DMS 273 treated with DMSO at 0.1 percent for 48 hours (cell line): ENCODE measurements at places on chromosomes 11 and 22.

- DNase-seq = no peak
These were observed 51.8 kb upstream of the SC5D start for GRCh38 chr11:121240650-121241303.

DNA sequence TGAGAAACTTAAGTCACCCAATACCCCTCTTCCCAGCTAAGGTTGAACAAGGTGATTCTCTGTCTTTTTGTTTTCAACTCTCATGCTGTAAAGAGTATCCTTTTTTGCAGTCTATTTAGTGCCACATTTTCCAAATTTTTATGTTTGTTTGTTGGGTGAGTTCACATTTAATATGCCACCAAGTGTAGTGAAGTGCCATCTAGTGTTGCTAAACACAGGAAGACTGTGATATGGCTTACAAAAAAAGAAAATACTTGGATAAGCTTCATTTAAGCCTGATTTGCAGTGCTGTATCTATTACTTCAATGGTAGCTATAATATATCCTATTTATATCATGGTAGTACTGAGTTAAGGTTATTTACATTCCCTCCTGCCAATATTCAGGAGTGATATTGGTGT, 319.2 kb upstream of the CHORDC1 start:
- no peak for DNase-seq

GRCh38 chr11:61066645-61067044, 35.6 kb upstream of the CD5 start:
- DNase-seq = no peak

GRCh38 chr11:115085461-115086210, 407.3 kb downstream of the NXPE2 start:
- DNase-seq = peak; percentile 4

DNA sequence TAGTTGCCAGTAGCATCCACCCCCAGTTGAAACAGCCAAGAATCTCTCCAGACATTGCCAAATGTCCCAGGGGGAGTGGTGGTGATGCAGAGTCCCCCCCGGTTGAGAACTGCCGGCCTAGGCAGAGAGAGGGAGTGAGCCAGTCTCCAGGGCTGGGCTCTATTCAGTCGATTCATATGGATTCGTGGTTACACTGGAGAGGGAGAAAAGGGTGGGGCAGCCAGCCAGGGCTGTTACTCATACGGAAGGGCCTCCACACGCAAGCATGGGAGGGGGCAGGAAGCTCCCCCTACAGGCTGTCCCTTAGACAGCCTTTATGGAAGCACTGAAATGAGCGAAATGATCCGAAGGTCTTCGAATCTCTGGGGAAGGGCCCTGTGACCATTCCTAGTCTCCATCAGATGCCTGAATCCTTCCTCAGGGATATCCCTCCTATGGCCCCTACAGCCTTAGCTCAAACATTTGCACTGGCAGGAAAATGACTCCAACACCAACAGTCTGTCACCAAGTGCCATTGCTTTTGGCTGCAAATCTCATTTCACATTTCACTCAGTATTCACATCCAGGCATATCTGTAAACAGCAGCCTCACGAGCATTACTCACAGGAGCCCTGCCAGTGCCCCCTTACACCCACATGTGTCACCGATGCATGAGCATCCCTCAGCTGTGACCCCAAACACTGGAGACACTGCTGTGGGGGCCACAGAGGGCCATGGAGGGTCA, 18.4 kb upstream of the TLCD5 start:
- no peak for DNase-seq

- DNase-seq = no peak
These were observed 40.8 kb downstream of the ZNF214 start for GRCh38 chr11:6979365-6979764.

- DNase-seq = no peak
These were observed 7.3 kb downstream of the RHOG start for GRCh38 chr11:3833449-3833848.

DNA sequence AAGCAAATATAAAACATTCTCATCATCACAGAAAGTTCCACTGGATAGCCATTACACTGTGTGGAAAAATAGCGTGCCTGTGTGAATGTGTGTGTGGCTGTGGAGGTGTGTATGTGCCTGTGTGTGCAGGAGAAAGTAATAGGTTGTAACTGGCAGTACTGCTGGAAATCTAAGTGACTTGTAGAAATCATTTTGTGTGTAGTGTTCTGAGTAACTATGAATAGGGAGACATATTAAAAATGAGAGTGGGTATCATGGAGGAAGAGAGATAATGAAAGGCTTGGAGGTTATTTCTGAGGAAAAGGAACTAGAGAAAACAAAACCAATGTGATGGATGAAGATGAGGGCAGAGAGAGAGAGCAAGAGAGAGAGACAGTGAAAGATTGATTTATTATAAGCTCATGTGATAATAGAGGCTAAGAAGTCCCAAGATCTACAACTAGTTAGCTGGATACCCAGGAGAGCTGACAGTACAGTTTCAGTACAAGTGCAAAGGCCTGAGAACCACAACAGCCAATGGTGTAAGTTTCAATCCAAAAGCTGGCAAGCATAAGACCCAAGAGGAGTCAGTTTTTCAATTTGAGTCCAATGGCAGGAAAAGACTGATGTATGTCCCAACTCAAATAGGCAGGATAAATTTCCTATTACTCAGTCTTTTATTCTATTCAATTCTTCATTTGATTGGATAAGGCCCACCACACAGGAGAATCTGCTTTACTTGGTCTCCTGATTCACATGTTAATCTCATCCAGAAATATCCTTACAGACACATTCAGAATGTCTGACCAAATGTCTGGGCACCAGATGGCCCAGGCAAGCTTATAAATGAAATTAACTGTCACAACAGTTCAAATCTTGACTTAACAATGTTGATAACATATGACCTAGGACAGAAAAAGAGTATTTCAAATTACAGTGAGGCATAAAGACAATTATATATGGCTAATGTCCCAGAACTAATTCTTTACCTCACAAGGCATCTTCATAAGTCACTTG, 14.9 kb downstream of the KBTBD3 start:
- DNase-seq = no peak

GRCh38 chr11:125261588-125261987, 97.0 kb downstream of the PKNOX2 start:
- no peak for DNase-seq
